ENCODE measurements at places on chromosomes 1 and 21. TPM values are rescaled to one million over a fixed set of nuclear protein-coding genes. Genes with fewer than 3 reads are reported as not detected.

DNA sequence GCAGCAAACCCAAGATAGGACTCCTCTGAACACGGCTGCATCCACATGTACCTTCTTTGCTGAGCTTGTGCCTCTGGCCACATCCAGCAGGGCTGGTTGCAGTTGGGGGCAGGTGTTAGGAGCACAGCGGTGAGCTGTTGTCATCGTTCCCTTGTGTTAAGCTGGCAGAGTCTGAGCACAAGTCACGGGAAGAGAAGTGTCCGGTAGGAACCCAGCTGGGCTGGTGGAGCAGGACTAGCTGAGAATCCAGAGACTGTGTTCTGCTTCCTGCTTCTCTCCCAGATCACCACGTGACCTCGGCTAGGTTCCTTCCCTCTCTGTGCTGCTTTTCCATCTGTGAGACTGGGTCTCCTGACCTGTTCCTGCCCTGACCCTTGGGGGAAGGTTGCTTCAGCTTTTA lies 105.1 kb downstream of the PCBP3 start:
- H3K27ac ChIP-seq: no peak overlapping the region
- no peak for DNase-seq
- H3K4me1 ChIP-seq: no peaks in the 10 kb centered on the region
- H3K36me3 ChIP-seq: no peaks in the 10 kb centered on the region
- no peak overlapping the region for H3K4me3 ChIP-seq
- peaks cover 33% of the 10 kb centered on the region for H3K27me3 ChIP-seq

GRCh38 chr1:202023001-202023433 lies 12.6 kb downstream of the ELF3 start:
- peaks cover 65% of the 10 kb centered on the region for H3K4me1 ChIP-seq
- DNase-seq: peak; percentile 93
- H3K4me3 ChIP-seq: no peak overlapping the region
- H3K27me3 ChIP-seq: no peaks in the 10 kb centered on the region
- peak overlapping the region; percentile 85 for H3K27ac ChIP-seq
- no peaks in the 10 kb centered on the region for H3K36me3 ChIP-seq

DNA sequence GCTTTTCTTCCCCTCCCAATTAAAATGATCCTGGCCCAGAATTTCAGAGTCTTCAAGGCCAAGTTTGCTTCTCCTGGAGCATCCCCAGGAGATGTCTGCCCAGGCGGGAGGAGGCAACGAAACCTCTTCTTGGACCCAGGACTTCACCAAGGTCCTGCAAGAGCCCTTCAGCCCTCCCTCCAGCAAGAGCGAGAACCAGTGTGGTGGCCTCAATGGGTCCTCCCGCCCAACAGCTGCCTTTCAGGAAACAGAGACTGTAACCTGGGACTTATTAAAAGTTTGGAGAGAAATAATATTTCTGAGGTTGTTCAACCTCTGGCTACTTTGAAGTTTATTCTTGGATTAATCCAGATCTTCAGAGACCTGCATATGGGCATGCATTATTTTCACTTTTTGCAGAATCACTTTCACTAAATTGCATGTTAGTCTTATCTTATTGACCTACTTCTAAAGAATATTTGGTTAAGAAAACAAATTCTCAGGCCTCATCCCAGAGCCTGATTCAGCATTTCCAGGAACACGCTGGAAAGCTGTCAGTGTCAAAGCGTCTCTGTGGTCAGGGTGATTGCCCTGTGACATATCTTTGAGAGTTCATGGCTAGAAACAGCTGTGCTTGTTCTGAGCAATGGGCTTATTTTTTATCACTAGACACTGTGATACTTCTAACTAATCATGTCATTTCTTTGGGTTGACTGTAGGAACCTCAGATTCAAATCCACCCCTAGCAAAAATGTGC lies 66.0 kb upstream of the CLDN14 start:
- H3K4me3 ChIP-seq: no peak overlapping the region
- DNase-seq: no peak
- no peaks in the 10 kb centered on the region for H3K4me1 ChIP-seq
- no peak overlapping the region for H3K27ac ChIP-seq

GRCh38 chr1:24491577-24492360 lies 10.9 kb upstream of the RCAN3 start:
- DNase-seq: no peak
- H3K27ac ChIP-seq: no peak overlapping the region
- no peaks in the 10 kb centered on the region for H3K36me3 ChIP-seq
- H3K27me3 ChIP-seq: no peaks in the 10 kb centered on the region
- H3K4me1 ChIP-seq: no peaks in the 10 kb centered on the region

DNA sequence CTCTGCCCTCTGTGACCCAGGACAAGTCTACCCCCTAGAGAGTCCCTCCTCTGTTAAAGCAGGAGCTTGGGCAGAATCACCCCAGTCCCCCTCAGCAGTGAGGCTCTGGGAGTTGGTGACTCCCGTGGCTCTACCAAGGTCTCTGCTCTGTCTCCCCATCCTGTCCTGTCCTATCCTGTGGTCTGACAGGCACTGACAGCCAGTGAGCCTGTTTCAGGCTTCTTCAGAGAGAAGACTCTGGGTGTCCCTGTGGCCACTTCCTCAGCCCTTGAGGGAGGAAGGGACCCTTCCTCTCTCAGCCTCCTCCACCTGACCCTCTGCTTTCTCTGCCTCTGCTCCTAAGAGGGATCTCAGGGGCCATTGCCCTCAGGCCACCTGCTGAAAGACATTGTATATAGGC lies 148.7 kb downstream of the FCRL5 start:
- no peak overlapping the region for H3K4me3 ChIP-seq
- H3K4me1 ChIP-seq: no peaks in the 10 kb centered on the region
- H3K36me3 ChIP-seq: no peaks in the 10 kb centered on the region
- no peaks in the 10 kb centered on the region for H3K27me3 ChIP-seq
- DNase-seq: no peak

GRCh38 chr1:44678626-44679025 lies 4.1 kb downstream of the ARMH1 start:
- H3K27me3 ChIP-seq: no peaks in the 10 kb centered on the region
- no peak for DNase-seq
- H3K4me3 ChIP-seq: no peak overlapping the region
- no peak overlapping the region for H3K27ac ChIP-seq

- H3K27me3 ChIP-seq: no peaks in the 10 kb centered on the region
- no peak overlapping the region for H3K27ac ChIP-seq
- H3K4me1 ChIP-seq: peaks cover 7% of the 10 kb centered on the region
- H3K4me3 ChIP-seq: no peak overlapping the region
- no peak for DNase-seq
These were observed 688.9 kb downstream of the USP25 start for GRCh38 chr21:16418642-16419041.

DNA sequence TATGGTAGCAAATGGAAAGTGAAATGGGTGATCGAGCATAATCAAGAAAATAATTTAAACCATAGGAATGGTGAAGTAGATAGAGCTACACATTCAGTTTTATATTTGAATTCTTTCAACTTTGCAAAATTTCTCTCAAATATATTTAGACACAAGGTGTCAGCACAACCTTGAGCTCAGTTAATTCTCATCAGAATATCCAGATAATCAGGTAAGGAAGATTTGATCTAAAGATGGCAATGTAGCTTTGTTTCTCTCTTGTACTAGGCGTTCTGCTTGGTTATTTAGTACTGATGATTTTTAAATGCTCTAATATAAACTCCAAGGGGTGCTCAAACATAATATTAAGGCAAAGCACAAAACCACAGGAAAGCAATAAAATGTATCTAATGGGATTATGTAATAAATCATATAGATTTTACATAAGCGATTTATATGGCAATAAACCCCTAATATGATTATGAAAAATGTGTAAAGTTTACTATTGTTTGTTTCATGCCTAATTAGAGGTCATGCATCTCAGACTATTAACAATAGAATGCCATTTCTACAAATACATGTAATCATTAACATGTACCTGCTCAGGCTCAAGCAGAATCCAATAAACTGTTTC lies 32.4 kb upstream of the SERTAD4 start:
- no peak for DNase-seq
- H3K27me3 ChIP-seq: no peaks in the 10 kb centered on the region
- no peak overlapping the region for H3K27ac ChIP-seq
- H3K36me3 ChIP-seq: no peaks in the 10 kb centered on the region
- no peaks in the 10 kb centered on the region for H3K4me1 ChIP-seq
- H3K4me3 ChIP-seq: no peak overlapping the region

- peak; percentile 79 for DNase-seq
- 0 out of 2 replicates have a peak, but pooled peaks cover 4% of the 10 kb centered on the region for H3K36me3 ChIP-seq
- H3K27me3 ChIP-seq: no peaks in the 10 kb centered on the region
- no peak overlapping the region for H3K27ac ChIP-seq
These were observed 25.0 kb upstream of the PHTF1 start for GRCh38 chr1:113784104-113784779.

The TSPEAR gene
- not detected for total RNA-seq

The S100A7 gene
- not detected for total RNA-seq

The FCAMR gene
- total RNA-seq: not detected
